ENCODE measurements at places on chromosomes 6 and 20. TPM values are rescaled to one million over a fixed set of nuclear protein-coding genes. Genes with fewer than 3 reads are reported as not detected.

DNA sequence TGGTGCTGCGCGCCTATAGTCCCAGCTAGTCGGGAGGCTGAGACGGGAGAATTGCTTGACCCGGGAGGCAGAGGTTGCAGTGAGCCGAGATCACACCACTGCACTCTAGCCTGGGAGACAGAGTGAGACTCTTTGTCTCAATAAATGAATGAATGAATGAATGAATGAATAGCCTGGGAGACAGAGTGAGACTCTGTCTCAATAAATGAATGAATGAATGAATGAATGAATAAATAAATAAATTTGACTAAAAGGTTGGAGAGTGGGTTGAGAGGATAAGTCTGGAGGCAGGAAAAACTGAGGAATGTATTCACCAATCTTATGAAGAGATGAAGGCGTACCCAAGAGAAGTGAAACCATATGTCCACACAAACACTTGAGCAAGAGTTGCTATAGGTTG, 24.5 kb upstream of the RPP40 start:
- no peaks in the 10 kb centered on the region for H3K27me3 ChIP-seq
- no peak overlapping the region for H3K27ac ChIP-seq
- H3K4me1 ChIP-seq = no peaks in the 10 kb centered on the region
- no peaks in the 10 kb centered on the region for H3K36me3 ChIP-seq

DNA sequence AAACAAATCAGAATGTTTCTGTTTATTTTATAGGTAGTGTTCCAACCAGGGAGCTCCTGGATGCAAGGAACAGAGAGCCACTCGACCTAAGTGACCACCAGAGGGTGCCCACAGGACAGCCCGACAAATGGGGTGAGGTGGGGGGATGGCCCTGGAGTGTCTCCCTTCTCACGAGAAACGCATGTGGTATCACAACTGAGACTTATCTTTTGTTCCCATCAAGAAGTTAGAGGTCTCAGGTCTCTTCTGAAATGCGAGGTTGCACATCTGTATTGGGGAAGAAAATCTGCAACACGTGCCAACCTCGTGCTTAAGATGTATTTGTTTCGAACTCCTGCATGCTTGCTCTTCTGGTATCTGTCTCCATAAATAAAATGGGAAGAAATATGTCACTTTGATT, 104.0 kb downstream of the ISM1 start:
- DNase-seq = no peak
- H3K4me1 ChIP-seq = no peaks in the 10 kb centered on the region
- no peak overlapping the region for H3K4me3 ChIP-seq
- H3K27me3 ChIP-seq = no peaks in the 10 kb centered on the region
- H3K36me3 ChIP-seq = no peaks in the 10 kb centered on the region

GRCh38 chr20:17969884-17970409, 1.1 kb downstream of the MGME1 start:
- peak overlapping the region; percentile 97 for H3K4me3 ChIP-seq
- peak overlapping the region; percentile 91 for H3K27ac ChIP-seq
- DNase-seq = no peak
- H3K36me3 ChIP-seq = no peaks in the 10 kb centered on the region
- peaks cover 48% of the 10 kb centered on the region for H3K4me1 ChIP-seq
- H3K27me3 ChIP-seq = no peaks in the 10 kb centered on the region

DNA sequence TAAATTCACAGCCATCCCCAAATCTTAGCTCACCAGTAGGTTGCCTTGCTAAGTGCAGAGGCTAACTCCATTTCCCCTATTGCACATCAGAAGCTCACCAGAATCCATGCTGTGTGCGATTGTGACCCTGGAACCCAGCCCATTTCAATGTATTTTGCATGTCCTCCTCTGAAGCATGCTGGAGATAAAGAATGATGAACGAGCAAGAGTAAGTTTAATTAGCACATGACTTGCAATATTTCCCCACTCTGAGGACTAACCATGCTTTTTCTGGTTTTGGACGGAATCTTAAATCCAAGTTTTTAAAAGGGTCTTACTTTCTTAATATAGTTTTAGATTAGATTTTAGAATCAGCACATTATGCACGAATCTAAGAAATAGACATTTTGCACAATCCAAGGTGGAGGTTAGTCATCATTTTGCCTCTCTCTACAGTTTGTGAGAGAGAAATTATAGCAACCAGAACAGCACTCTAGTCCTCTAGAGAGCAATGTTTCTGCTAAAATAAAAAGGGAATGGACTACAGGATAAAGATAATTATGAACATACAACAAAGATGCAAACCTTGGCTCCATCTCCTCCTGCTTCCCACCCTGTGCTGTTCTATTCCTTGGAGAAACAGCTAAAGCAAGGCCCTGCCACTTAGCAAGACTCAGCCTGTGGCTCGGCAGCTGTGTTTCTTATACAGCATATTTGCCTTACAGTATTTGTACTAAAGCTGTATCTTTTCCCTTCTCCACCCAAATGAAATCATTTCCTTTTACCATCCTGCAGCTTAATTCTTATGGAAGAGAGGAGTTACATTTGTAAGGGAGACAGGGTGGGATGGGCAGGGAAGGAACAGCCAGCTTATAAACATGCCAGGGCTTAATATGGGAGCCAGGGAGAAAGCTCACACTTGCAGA, 24.9 kb upstream of the LAMA4 start:
- H3K27me3 ChIP-seq = no peaks in the 10 kb centered on the region
- H3K4me1 ChIP-seq = no peaks in the 10 kb centered on the region
- H3K4me3 ChIP-seq = no peak overlapping the region
- no peak for DNase-seq
- no peaks in the 10 kb centered on the region for H3K36me3 ChIP-seq

DNA sequence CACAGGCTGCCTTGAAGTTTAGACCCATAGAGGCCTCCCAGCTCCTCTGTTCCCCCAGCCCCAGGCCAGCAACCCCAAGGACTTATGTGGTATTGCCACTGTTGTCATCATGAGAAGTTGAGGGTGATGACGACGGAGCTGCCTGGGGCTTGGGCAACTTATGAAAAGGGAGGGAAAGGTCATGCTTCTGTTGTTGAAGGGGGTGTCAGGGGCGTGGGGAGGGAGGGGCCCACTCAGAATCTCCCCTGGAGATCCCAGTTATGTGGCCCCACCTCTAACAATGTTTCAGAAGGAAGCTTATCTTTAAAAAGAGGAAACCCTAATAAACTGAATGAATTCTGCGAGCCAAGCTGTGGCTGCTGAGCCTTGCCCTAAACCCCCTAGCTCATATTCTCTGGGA, 4.2 kb downstream of the ADTRP start:
- no peaks in the 10 kb centered on the region for H3K36me3 ChIP-seq
- no peaks in the 10 kb centered on the region for H3K27me3 ChIP-seq
- DNase-seq = no peak
- no peaks in the 10 kb centered on the region for H3K4me1 ChIP-seq
- no peak overlapping the region for H3K27ac ChIP-seq
- H3K4me3 ChIP-seq = no peak overlapping the region

- no peak overlapping the region for H3K4me3 ChIP-seq
- no peaks in the 10 kb centered on the region for H3K36me3 ChIP-seq
- H3K27me3 ChIP-seq = no peaks in the 10 kb centered on the region
- DNase-seq = no peak
Measured at GRCh38 chr6:159904497-159904911, 13.7 kb downstream of the MAS1 start.

DNA sequence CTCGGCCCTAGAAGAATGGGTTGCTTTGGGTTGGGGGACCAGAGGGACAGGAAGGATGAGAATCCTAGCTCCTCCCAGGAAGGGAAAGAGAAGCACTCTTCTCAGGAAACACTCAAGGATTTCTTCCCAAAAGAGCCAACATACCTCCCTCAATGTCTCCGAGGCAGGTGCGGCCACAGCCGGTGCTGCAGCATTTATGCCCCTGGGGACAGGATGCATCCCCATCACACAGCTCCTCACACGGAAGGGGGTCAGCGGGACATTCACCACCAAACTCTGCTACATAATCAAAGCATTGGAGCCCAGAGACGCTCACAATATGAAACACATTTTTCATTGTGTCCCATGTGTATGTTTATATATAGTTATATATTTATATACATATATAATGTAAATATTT, 14.8 kb downstream of the WFDC3 start:
- no peak overlapping the region for H3K27ac ChIP-seq
- no peaks in the 10 kb centered on the region for H3K36me3 ChIP-seq
- H3K27me3 ChIP-seq = no peaks in the 10 kb centered on the region
- peaks cover 34% of the 10 kb centered on the region for H3K4me1 ChIP-seq
- no peak overlapping the region for H3K4me3 ChIP-seq

- no peaks in the 10 kb centered on the region for H3K27me3 ChIP-seq
- no peak overlapping the region for H3K27ac ChIP-seq
Measured at GRCh38 chr20:32563311-32564272, 21.5 kb downstream of the NOL4L start.

DNA sequence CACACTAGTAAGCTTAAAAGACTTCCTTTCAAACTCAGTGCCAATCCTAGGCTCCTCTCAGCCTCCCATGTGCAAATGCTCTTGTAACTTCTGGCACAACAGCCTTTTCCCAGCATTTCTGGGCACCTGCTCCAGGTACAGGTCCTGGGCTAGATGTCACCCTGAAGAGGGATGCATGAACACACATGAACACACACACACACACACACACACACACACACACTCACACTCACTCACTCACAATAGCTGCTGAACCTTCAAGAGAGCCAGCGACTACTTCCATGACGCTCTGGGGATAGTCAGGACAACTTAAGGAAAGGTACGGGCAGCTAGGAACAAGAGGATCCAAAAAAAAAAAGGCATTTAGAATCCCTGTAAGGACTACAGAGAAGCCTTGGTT, 122.8 kb downstream of the INSM1 start:
- peaks cover 12% of the 10 kb centered on the region for H3K36me3 ChIP-seq
- H3K27me3 ChIP-seq = no peaks in the 10 kb centered on the region
- no peak for DNase-seq
- H3K27ac ChIP-seq = no peak overlapping the region
- peaks cover 8% of the 10 kb centered on the region for H3K4me1 ChIP-seq

- H3K27me3 ChIP-seq = no peaks in the 10 kb centered on the region
- no peak overlapping the region for H3K27ac ChIP-seq
- H3K4me1 ChIP-seq = no peaks in the 10 kb centered on the region
- H3K4me3 ChIP-seq = no peak overlapping the region
- no peak for DNase-seq
Measured at GRCh38 chr20:22456109-22456508, 128.3 kb downstream of the FOXA2 start.

GRCh38 chr6:68476611-68477010, 158.5 kb upstream of the ADGRB3 start:
- DNase-seq = no peak
- H3K4me1 ChIP-seq = no peaks in the 10 kb centered on the region
- no peak overlapping the region for H3K4me3 ChIP-seq
- H3K27ac ChIP-seq = no peak overlapping the region

GRCh38 chr6:166937746-166938145, 18.6 kb downstream of the RNASET2 start:
- H3K4me1 ChIP-seq = no peaks in the 10 kb centered on the region
- H3K27ac ChIP-seq = no peak overlapping the region
- no peaks in the 10 kb centered on the region for H3K27me3 ChIP-seq
- no peak overlapping the region for H3K4me3 ChIP-seq
- DNase-seq = no peak
- H3K36me3 ChIP-seq = peaks cover 10% of the 10 kb centered on the region

DNA sequence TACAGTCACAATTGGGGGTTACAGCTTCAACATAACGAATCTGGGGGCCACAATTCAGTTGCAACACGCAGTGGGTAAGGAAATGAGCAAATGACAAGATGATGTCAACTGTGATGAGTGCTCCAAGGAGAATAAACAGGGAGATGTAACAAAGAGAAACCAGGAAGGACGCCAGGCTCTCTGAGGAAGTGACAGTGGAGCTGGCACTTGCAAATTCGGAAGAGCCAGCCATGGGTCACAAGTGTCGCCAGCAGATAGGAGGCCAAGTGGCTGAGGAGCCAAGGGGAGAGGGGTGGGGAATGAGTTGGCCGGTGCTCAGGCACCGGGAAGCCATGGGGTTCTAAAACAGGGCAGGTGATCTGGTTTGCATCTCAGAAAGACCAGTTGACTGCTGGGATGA, 136.4 kb downstream of the EYA2 start:
- H3K4me1 ChIP-seq = no peaks in the 10 kb centered on the region
- H3K27ac ChIP-seq = no peak overlapping the region
- H3K4me3 ChIP-seq = no peak overlapping the region
- H3K36me3 ChIP-seq = no peaks in the 10 kb centered on the region

- no peaks in the 10 kb centered on the region for H3K36me3 ChIP-seq
- peaks cover 14% of the 10 kb centered on the region for H3K4me1 ChIP-seq
- no peak overlapping the region for H3K27ac ChIP-seq
- H3K27me3 ChIP-seq = no peaks in the 10 kb centered on the region
Measured at GRCh38 chr6:157845493-157846259, 22.6 kb downstream of the SNX9 start.

GRCh38 chr6:6362056-6362840, 41.8 kb upstream of the F13A1 start:
- H3K27me3 ChIP-seq = no peaks in the 10 kb centered on the region
- H3K27ac ChIP-seq = no peak overlapping the region
- no peak for DNase-seq
- H3K4me1 ChIP-seq = no peaks in the 10 kb centered on the region
- no peak overlapping the region for H3K4me3 ChIP-seq

DNA sequence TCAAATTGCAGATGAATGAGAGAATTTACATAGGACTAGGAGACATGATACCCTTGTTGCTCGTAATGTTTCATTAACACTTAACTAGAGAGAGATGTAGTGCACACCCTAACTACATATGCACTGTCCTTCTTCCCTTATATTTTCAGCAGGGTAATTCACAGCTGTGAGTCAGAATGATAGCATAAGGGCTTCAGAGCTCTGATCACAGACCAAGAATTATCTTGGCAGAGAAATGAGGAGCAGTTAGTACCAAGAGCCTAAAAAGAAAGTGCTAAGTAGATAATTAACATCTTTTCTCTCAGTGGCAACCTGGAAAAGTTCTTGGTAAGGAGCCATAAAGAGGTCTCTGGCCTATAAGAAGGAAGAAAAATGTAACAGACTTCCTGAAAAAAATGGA, 35.8 kb downstream of the GRIK2 start:
- no peaks in the 10 kb centered on the region for H3K4me1 ChIP-seq
- no peak overlapping the region for H3K27ac ChIP-seq
- DNase-seq = no peak
- no peaks in the 10 kb centered on the region for H3K36me3 ChIP-seq

- H3K27ac ChIP-seq = no peak overlapping the region
- no peak overlapping the region for H3K4me3 ChIP-seq
- no peaks in the 10 kb centered on the region for H3K27me3 ChIP-seq
Measured at GRCh38 chr6:71544028-71544427, 255.4 kb downstream of the OGFRL1 start.

DNA sequence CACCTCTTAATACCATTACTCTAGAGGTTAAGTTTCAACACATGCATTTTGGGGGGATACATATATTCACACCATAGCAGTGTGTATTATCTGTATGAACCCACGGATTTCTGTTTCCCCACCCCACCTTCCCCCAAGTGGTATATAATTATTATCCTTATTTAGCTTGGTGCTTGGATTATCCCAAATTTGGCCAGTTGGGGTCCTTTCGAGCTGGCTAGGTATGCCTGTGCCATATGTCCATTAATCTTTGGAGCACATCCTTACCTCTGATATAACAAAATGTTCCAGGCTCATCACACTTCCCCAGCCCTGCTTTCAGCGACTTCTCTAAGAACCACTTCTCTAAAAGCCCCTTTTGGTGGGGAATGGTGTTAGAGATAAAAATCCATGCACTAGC, 118.7 kb upstream of the MLIP start:
- no peak for DNase-seq
- no peaks in the 10 kb centered on the region for H3K36me3 ChIP-seq

PROKR2 gene
- total RNA-seq = not detected

SUPT3H gene
- total RNA-seq = 3.6 TPM

RGS17 gene
- 3.7 TPM for total RNA-seq

E2F1 gene
- total RNA-seq = 0.66 TPM

CCNC gene
- total RNA-seq = 49.3 TPM

RHAG gene
- not detected for total RNA-seq

TLDC2 gene
- 0.41 TPM for total RNA-seq

MAVS gene
- 17.2 TPM for total RNA-seq

LPIN3 gene
- total RNA-seq = 3.9 TPM

CCDC170 gene
- not detected for total RNA-seq

APOBEC2 gene
- 13.2 TPM for total RNA-seq

PROCR gene
- total RNA-seq = 3.6 TPM
